ENCODE measurements at places on chromosomes 7 and 10.
A peak's percentile ranks its signal among the peaks of the same experiment; 100 is the strongest.

GRCh38 chr7:45573204-45573603, 964 bp upstream of the ADCY1 start:
- peaks cover 3% of the 10 kb centered on the region for H3K4me1 ChIP-seq
- no peaks in the 10 kb centered on the region for H3K36me3 ChIP-seq
- H3K4me3 ChIP-seq = no peak overlapping the region
- H3K27me3 ChIP-seq = peaks cover 11% of the 10 kb centered on the region
- H3K27ac ChIP-seq = no peak overlapping the region

DNA sequence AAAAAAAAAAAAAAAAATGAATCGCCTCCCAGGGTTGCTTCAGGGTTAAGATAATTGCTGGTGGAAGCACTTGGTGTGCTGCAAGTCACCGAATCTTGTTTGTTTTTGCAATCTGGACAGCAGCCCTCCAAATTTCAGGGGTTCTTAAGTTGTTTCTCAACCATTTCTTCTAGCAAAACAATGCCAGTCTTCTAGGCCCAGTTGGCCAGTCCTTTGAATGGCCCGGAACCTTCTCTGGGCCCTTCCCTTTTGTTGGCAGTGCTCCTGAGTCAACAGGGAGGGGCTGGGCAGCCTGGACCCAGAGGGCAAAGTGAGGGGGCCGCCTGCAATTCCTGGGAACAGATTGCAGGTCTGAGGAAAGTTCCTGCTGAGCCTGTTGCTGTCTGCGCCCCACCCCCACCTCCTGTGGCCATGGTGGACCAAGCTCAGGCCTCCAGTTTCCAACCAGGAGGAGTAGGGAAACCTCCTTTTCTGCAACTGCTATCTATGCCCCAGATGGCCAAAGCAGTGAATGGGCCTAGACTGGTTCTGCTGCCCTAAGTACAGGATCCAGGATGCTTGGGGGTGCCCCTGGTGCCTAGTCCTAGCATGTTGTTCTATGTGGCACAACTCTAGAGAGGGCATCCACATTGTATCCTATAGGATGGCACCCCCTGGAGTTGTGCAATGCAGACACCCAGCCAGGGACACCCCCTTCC, 31.4 kb upstream of the PDCD4 start:
- H3K4me1 ChIP-seq = peaks cover 23% of the 10 kb centered on the region
- no peaks in the 10 kb centered on the region for H3K27me3 ChIP-seq
- no peak for DNase-seq

DNA sequence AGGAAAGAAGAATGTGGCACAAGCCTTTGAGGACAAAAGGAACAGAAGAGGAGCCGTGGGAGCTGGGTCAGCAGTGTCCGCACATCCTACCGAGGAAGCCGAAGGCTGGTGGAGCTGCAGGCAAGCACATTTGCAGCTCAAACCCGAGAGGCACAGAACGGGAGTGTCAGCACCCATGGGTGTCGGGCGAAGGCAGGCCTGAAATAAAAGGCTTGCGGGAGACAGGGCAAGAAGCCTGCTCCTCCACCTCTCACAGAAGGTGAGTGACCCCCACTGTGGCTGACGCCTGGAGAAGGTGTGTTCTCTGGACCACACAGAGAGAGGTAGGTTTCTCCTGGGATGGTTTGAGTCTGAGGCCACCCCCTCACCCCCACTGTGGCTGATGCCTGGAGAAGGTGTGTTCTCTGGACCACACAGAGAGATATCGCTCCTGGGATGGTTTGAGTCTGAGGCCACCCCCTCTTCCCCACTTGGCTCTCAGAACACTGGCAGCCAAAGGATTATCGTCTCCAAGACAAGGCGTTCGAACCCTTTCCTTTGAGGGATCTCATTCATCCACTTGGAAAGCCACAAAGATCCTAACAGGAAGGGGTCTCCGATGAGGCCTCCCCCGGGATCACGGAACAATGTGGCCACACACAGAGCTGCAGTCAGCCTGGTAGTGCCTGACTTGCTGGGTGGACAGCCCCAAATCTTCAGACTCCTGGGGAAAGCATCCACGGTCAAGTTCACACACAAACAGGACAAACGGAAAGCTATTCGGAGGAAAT, 21.6 kb upstream of the GTPBP4 start:
- DNase-seq = no peak
- peaks cover 2% of the 10 kb centered on the region for H3K4me1 ChIP-seq
- H3K27me3 ChIP-seq = no peaks in the 10 kb centered on the region
- no peaks in the 10 kb centered on the region for H3K36me3 ChIP-seq

DNA sequence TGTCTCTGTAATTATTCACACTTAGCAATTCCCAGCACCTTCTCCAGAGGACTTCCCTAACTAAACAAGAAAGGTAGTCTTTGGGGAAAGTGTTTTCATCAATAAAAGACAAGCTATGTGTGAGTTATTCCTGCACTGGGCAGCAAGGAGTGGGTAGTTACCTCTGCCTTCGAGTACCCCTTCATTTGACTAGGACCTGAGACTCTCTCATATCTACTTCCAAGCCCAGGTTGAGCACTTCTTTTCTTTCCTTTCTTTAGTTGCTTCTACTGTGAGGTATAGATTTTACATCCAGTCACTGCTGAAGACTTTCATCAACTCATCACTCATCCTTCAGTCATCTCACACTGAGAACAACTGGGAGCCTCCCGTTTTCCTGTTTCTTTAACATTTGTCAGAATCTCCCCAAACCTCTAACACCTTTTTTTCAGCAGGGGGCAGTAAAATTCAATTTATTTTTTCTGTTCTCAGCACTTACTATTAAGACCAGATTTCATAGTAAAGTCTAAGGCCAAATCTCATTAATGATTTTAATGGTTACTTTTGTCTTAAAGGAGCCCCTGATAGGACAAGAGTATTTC, 80.1 kb upstream of the PRSS1 start:
- H3K36me3 ChIP-seq = no peaks in the 10 kb centered on the region
- H3K27me3 ChIP-seq = no peaks in the 10 kb centered on the region
- H3K27ac ChIP-seq = no peak overlapping the region
- DNase-seq = peak; percentile 4

GRCh38 chr7:78114993-78115392, 316.4 kb downstream of the PHTF2 start:
- no peak for DNase-seq
- no peaks in the 10 kb centered on the region for H3K27me3 ChIP-seq
- H3K4me1 ChIP-seq = peaks cover 11% of the 10 kb centered on the region
- no peaks in the 10 kb centered on the region for H3K36me3 ChIP-seq
- H3K4me3 ChIP-seq = no peak overlapping the region
- no peak overlapping the region for H3K27ac ChIP-seq

DNA sequence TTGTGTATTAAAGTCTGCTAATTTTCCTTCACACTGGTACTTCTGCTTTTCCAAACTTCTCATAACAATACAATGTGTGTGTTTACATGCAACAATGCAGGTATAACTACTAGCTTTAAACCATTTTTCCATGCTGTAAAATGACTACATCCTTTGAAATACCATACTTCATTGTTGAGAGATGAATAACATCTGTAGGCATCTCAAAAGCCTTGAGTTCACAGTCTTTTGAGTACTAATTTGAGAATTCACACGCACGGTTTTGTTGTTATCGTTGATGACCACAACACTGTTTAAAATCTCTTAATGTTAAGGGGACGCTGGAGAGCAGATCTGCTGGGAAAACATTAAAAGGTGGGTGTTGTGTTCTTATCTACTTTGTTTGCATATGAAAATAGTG, 37.4 kb downstream of the SEMA3A start:
- no peaks in the 10 kb centered on the region for H3K36me3 ChIP-seq
- no peak for DNase-seq
- no peak overlapping the region for H3K27ac ChIP-seq
- no peaks in the 10 kb centered on the region for H3K27me3 ChIP-seq
- H3K4me3 ChIP-seq = no peak overlapping the region

- no peak overlapping the region for H3K4me3 ChIP-seq
- H3K27me3 ChIP-seq = no peaks in the 10 kb centered on the region
- H3K36me3 ChIP-seq = peaks cover 6% of the 10 kb centered on the region
- no peak overlapping the region for H3K27ac ChIP-seq
Measured at GRCh38 chr10:68595513-68595912, 35.4 kb downstream of the TET1 start.

Measured in neuronal stem cell (in vitro differentiated cells).